Stimulated activated CD4-positive, alpha-beta T cell treated with anti-CD3 and anti-CD28 coated beads, Interleukin-4, amount 100 ng/mL, for 4 hours (primary cell): ENCODE measurements at places on chromosomes 5 and 9.

- no peak for DNase-seq
These were observed 133.3 kb upstream of the DPYSL3 start for GRCh38 chr5:147643142-147643541.

DNA sequence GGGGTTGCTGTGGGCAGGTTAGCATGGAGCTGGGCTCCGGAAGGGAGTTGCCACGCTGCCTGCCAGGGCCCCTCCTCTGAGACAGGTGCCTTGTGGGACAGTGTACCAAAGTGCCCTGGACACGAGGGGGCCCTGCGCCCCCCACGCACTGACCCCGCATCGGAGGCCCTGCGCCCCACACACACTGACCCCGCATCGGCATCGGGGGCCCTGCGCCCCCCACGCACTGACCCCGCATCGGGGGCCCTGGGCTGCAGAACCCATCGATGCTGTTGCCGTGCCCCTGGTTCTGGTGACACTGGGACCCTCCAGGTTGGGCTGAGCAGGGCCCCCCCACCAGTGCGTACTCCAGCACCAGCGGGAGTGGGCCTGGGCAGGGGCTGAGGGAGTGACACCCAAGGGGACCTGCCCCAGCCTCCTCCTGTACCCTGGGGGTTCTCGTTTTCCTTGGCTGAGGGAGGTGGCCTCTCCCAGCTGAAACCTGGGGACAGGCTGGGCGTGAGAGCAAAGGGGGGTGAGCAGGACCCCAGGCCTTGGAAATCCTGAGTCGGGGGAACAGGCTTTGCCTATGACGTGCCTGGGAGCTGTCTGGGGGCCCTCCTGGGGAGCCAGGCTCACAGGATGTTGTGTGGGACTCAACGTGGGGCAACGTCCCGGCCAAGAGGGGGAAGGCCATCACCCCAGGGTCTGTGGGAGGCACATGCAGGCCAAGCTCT, 6.9 kb downstream of the SAPCD2 start:
- no peak for DNase-seq

GRCh38 chr9:121253821-121254501, 14.0 kb upstream of the GSN start:
- no peak for DNase-seq

DNA sequence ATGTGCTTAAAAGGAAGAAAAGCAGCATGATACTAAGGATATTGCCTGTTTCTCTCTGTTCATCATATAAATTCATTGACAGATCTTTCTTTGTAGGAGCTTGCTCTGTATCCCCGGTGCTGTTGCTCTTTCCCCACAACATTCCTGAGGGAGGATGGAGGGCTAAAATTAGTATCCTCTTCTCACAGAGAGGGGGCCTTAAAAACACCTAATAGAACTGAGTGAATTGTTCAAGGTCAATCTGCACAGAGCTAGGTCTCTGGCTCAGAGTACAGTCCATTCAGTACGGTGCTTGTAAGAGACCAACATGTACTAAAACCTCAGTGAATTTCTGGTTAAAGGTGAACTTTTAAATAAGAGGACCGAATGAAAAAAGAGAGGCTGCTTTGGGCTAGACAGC, 88.7 kb downstream of the PALM2AKAP2 start:
- no peak for DNase-seq

DNA sequence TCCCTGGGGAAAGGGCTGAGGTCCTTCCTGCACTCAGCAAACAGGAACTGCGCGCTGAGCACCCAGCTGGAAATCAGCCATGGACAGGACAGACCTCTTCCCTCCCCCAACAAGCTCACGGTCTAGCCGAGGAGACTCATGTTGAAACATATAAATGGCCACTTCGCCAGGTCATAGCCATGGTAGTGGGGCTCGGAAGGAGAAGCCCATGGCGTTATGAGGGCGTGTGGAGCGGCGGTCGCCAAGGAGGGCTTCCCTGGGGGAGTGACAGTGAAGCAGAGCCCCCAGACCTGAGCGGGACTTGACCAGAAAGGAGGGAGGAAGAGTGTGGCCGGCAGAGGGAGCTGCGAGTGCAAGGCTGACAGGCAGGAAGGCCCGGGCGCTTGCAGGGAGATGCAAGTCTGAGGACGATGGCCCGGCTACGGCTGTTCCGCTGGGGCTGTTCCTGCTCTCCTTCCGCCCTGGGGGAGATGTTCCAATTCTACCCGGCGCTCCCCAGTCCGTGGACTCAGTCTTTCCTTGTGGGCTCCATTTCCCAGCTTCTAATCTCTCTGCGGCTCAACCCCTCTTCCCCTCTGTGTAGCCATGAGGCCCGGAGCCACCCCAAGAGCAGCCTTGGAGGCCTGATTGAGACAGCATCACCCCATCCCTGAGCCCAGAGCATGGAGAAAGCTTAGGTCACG, 43.9 kb upstream of the PRRC2B start:
- DNase-seq = peak; percentile 79

GRCh38 chr5:143086908-143087637, 316.4 kb downstream of the NR3C1 start:
- DNase-seq = no peak

DNA sequence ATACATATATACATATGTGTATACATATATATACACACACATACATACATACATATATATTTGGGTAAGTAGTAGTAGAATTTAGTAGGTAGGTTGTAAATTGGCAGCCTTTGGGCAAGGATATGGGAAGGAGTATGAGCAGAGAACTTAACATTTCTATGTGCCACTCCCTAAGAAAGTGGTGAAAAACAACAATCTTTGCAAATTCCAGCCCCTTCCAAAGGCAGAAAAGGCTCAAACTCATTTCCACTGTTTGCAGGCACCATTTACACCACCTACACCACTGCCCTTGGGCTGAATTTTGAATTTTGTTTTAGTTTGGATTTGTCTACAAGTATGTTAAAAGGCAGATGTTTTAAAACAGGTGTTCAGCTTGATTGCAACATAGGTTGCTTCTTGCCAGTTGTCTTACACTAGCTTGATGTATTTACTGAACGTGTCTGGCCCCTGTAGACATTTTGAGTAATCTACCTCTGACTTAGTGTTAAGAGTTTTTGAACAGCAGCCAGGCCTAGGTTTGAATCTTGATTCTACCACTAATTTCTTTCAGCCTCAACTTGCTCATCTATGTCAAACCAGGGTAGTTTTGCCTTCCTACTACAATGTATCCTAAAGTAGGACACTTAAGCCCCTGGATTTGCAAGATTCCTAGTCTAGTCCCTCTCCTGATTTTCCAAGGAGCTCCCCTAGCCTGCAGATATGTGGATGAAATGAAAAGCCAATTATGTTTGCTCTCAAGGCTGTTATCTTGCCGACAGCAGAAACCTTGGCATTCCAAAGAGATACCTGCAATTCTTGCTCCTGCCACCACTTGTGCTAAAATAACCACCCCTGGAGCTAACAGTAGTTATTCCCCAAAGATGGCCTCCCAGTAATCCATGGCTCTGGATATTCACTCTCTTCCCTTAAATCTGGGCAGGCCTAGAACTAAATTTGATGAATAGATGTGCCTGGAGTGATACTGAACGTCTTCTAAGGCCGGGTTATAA, 156.2 kb upstream of the SLC44A1 start:
- DNase-seq = no peak

DNA sequence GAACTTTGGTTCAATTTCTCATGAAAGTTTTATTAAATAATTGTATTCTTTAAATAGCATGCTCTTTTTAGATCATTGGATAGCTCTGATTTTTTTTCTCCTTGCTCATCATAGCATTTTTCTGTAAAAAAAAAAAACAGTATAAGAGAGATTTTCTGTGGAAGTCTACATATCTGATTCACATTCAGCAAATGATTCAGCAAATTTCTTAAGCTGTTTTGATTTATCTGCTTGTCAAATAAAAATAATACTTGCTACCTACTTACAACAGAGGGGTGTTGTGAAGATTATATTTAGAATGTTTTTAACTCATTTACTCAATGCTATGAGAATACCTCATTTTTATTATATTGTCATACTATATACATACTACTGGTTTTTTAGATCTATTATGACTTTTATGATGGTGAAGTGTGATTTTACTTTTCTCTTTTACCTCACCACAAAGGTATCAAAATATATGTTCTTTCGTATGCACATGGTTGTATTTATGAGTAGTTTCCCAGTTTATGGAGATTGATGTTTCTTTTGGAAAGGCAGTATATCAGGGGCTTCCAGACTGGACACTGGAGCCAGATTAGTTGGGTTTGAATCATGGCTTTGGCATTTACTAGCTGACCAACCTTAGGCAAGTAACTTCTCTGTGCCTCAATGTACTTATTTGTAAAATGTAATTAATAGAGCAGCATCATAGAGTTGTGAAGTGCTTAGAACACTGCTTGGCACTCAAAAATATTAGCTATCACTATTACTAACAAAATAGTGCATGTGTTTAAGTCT, 25.5 kb downstream of the TNPO1 start:
- no peak for DNase-seq

- no peak for DNase-seq
These were observed 72.1 kb upstream of the ANKRD55 start for GRCh38 chr5:56305001-56305950.

- no peak for DNase-seq
These were observed 13.2 kb upstream of the LNPEP start for GRCh38 chr5:96922499-96923244.

DNA sequence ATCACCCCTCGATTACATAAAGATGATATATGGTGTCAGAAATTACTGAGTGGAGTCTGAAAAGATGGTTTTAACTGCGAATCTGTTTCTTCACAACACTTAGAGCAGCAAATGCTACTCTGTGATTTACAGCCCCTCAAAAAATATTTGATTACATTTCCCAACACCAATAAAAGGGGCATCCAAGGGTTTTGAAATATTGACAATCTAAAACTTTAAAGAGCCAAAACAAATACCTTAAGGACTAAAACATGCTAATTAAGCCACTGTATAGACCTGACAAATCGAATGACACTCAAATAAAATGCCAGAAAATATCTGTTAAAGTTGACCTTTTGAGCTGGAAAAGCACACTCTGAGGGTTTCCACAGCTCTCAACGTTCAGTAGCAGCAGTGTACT, 73.2 kb downstream of the ELAVL2 start:
- DNase-seq = no peak

- DNase-seq = no peak
These were observed 90.2 kb upstream of the SH3PXD2B start for GRCh38 chr5:172544371-172545095.

GRCh38 chr5:108769352-108769751, 21.7 kb downstream of the FER start:
- DNase-seq = no peak

GRCh38 chr9:84499969-84500582, 159.5 kb upstream of the SLC28A3 start:
- DNase-seq = no peak

DNA sequence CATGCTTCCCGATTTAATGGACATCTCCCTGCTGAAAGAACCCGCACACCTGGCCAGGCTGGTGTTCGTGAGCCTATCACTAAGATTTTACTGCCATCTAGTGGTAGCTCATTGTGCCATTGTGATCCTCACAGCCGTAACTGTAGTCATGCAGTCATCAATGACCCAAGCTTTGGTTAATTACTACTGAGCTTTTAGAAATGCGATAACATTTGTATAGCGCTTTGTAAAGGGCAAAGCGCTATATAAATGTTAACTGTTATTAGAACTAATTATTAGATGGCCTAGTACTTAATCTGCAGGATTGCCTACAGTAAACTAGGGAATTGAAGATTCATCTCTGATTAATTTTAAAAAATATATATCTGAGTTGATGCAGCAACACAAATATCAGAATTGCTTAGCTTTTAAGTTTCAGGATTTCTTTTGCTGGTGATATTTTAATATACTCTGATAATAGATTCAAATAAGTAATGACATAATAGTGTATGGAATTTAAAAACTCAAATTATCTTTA, 90.2 kb downstream of the HACD4 start:
- peak; percentile 43 for DNase-seq

DNA sequence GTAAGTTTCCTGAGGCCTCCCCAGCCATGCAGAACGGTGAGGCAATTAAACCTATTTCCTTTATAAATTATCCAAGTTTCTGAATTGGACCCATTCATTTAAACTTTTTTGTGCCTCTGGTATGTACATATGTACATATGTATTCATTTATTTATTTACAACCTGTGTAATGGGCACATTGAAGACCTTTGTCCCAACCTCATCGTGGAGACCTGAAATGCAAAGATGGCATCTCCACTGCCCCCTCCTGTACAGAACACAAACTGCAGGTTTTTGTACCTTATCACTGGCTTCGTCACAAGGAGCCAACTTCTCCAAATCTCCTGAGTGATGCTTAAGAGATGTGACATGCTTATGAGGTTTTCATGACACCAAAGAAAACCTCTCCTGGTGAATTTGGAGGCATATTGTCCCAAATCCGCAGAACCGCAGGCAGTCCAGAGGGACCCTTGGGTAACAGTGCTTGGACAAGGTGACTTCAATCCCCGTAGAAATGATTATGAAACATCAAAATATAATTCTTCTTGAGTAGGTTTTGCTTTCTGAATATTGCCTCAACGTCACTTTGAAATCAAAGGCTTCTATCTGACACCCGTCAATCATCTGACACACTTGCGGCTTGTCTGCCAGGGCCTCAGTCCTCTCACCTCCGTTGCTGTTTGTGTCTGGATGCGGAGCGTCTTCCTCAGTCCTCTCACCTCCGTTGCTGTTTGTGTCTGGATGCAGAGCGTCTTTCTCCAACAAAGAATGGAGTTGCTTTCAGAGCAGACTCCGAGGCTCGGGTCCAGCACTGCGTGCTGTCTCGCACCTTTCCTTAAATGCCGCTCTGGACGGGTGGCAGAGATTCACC, 135.0 kb upstream of the IRX4 start:
- no peak for DNase-seq

DNA sequence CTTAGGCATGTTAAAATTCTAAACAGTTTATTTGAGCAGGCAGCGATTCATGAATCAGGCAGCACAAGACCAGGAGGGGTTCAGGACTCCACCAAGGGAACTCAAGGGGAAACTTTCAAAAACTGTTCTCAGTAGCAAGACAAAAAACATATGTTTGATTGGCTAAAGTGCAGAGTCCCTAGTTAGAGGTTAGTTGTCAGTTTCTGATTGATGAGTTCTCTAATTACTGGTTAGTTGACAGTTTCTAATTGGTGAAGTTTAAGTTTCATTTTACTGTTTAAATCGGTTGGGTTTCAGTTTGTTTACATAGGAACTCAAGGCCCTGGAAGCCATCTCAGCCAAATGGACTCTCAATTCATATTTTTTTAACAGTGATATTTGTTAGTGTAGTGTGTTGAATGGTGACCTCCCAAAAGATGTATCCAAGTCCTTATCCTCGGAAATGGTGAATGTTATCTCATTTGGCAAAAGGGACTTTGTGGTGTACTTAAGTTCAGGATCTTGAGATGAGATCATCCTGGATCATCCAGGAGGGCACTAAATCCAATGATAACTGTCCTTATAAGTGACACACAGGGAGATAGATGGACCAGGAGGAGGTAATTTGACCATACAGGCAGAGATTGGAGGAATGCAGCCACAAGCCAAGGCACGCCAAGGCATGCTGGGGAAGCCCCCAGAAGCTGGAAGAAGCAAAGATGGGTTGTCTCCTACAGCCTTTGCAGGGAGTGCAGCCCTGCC, 219.2 kb upstream of the RAI14 start:
- DNase-seq = no peak

GRCh38 chr5:88930335-88930734, 47.4 kb upstream of the MEF2C start:
- DNase-seq = no peak
